ENCODE measurements at places on chromosomes 2 and 18.

- DNase-seq = no peak
Measured at GRCh38 chr18:44396550-44396949, 284.1 kb upstream of the SETBP1 start.

GRCh38 chr2:174004905-174005605, 39.9 kb upstream of the SP3 start:
- DNase-seq = no peak

GRCh38 chr2:232892843-232893242, 22.8 kb downstream of the SNORC start:
- DNase-seq = no peak

- no peak for DNase-seq
Measured at GRCh38 chr2:109009920-109010610, 21.0 kb upstream of the EDAR start.

GRCh38 chr2:168439536-168439935, 16.5 kb upstream of the CERS6 start:
- no peak for DNase-seq

DNA sequence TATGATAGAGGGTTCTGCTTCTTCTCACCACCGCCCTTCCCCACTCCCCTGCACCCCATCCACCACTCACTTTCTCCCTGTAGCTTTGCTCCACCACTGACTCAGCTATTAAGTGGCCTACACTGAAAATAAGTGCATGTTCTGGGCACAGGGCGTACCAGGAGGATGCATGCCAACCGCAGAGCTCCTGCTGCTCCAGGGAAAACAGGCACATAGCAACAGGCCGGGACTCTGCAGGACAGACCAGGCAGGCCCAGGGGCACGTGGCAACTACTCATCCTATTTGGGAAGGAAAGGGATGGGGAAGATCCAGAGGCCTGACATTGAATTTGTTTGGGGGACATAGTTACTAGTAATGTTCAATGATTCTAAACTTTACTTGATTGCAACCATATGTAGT, 28.4 kb downstream of the ARL4C start:
- no peak for DNase-seq

GRCh38 chr2:177174486-177174885, 38.1 kb upstream of the HNRNPA3 start:
- no peak for DNase-seq

- no peak for DNase-seq
Measured at GRCh38 chr2:109176928-109177327, 47.9 kb downstream of the SH3RF3 start.

DNA sequence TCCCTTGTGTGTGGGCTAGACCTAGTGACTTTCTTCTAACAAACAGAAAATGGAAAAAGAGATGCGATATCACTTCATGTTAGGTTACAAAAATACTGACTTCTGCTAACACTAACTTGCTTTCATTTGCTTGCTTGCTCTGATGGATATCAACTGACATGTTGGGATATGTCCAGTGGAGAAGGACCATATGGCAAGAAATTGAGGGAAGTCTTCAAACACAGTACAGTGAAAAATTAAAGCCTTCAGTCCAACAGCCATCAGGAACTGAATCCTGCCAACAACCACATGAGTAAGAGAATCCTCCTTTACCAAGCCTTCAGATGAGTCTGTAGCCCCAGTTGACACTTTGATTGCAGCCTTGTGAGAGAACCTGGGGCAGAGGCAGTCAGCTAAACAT, 143.9 kb downstream of the MAIP1 start:
- DNase-seq = no peak

DNA sequence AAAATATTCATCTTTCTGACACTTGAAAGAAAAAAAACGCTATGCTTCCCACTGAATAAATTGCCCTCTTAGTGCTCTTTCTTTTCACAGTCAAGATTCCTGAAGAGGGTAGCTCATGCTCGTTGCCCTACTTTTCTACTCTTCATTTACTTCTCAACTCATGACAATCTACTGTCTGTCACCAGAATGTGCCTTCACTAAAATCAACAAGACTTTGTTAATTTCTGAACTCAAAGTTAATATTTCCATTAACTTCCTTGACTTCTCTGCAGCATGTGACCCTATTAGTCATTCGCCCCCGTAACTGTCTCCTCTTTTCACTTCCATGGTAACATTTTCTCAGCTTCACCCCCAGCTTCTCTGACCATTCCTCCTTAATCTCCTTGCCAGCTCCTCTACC, 98.9 kb upstream of the MAPRE2 start:
- no peak for DNase-seq

GRCh38 chr2:135256531-135257260, 204.6 kb downstream of the RAB3GAP1 start:
- no peak for DNase-seq

DNA sequence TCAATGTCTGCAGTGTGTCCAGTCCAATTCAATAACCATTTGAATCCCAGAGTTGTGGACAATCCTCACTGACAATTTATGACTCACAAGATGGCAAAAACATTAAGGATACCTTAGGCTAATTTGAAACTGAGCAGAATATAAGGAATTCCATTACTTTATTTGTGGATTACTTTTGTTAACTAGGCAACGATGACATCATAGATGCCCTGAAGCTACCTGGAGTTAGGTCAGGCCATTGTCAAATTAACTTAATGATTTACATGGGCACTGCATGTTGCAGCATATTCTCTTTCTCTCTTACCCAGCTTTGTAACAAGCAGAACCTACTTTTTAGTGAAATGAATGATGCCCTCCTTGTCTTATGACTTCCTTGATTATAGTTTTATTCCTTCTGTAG, 100.0 kb upstream of the CDCA7 start:
- no peak for DNase-seq

DNA sequence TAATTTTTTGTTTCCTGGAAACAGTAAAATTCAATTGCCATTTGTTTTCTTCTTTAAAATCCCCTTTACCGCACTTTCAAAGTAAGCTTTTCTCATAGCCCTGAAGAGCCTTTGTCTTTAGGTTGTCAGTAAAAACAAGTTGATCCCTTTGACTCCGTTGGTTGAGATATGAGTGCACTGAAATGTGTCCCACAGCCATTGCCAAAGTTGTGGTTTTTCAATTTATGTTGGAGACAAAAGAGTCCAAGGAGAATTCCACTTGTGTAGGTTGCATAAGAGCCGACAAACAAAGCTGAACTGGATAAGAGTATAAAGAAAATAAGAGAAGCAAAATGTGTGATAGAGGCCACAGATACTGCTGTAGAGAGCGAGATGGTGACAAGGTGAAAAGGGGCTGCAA, 26.1 kb upstream of the HNMT start:
- no peak for DNase-seq

- DNase-seq = no peak
Measured at GRCh38 chr2:105769504-105769903, 24.8 kb downstream of the NCK2 start.

DNA sequence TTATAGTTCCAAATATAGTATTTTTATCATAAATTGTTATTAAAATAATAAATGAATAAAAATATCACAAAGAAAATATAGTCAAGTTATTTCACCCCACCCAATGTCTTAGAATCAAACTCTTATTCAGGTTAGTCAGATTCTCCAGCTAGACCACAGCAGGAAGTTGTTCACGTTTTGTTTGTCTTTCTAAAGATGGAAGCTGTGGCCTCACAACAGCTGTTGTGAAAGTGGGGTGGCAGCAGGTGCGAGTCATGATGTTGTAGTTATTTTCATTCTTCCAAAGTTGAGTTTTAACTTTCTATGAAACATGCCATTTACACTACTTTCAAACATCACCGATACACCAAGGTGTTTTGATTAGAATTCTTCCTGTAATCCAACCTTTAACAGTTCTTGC, 272.9 kb downstream of the SLC8A1 start:
- DNase-seq = no peak

DNA sequence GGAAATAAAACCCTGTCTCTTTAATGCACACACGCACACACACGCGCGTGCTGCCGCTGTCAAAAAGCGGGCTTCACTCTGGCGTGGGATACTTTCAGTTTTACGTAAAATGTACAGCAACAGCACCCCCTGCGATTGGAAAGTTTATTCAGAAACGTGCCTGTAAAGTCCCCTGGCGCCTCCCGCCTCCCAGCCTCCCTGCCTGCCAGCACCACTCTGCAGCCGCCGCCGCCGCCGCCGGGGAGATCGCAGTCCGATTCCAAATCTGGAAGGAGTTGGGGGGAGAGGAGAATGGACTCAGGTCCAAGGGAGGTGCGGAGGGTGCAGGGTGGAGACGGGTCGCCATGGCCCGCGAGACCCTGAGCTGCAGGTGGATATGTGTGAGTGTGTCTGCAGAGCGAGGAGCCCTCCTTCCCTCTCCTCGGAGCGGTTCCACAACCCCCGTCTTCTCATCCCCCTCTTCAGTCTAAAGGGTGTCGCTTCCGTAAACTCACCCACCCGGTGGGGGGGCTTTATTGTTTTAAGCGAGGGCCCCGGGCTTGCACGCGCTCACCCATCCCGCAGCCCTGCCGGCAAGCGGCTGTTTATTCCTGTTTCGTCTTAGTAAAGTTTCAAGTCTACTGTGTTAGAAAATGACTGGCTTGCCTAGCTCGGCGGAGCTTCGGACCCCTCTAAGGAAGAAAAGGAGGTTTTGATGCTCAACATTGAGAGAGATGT, 1.8 kb upstream of the BCL11A start:
- no peak for DNase-seq

DNA sequence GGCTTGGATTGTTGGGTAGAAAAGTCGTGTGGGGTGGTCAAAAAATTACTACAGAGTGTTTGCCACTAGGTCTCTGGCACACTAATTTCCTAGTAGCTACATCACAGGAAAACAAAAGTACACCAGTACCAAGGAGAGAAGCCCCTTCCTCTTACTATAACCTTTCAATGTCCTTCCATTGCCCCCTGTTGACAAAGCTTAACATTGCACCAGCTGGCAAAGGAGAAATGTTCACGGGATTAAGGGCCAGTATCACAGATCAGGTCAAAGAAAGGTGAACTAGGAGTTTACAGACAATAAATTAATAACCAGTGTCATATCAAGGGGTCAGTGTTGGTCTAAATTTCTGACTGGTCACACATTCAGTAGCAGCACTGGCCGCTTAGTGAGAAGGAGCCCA, 1139.6 kb upstream of the FAM98A start:
- DNase-seq = no peak

DNA sequence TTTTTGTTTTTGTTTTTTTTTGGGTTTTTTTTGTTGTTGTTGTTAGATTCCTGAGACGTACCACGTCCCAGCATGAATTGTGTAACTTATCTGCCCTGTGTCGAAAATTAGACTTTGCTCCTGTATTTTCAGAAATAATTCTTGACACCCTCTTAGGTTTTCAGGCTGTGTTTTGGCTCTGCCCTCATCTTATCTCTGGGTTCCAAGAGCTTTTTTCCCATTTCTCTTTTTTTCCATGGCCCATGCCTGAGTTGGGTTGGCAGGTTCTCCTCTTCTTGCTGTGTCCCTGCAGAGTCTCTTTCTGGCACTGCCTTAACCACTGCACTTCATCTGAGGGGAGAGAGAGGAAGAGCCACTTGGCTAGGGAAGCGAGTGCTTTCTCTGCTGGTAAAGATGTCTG, 42.4 kb downstream of the CTIF start:
- DNase-seq = no peak

GRCh38 chr2:105789745-105790460, 45.2 kb downstream of the NCK2 start:
- peak; percentile 43 for DNase-seq

GRCh38 chr2:9164112-9164608, 42.5 kb upstream of the ASAP2 start:
- DNase-seq = no peak

- DNase-seq = no peak
Measured at GRCh38 chr2:34731292-34731691, 1132.2 kb upstream of the FAM98A start.

DNA sequence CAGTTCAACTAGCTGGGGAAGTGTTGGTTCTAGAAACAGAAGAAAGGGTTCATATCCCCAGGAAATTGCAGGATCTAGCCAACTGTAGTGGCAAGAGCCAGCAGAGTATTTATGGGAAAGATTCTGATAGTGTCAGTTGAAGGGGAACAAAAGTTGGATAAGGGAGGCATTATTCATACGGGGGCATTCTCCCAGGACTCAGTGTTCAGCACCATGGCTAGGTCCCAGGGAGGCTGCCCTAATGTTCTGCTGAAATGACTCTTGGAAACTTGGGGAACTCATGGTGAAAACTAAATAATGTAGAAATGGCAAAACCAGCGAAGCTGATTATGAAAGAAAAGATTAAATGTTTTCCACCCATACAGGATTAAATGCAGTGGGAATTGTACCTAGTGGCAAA, 543.7 kb downstream of the TRIB2 start:
- no peak for DNase-seq

DNA sequence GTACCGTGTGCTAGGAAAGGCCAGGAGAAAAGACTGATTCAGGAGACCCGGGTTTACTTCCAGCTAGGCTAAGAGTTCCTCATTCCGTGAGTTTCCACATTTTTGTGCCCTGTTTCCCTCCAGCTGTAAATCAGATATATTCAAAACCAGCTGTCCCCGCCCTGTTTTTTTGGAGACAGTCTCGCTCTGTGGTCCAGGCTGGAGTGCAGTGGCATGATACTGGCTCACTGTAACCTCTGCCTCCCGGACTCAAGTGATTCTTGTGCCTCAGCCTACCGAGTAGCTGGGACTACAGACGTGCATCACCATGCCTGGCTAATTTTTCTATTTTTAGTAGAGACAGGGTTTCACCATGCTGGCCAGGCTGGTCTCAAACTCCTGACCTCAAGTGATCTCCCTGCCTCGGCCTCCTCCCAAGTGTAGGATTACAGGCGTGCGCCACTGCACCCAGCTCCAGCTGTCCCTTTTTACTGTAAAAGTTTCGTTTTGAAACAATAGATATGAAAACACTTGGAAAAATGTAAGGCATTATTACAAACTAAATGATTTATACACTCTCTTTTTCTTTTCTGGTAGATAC, 112.8 kb upstream of the SEC11C start:
- DNase-seq = no peak

- no peak for DNase-seq
Measured at GRCh38 chr2:230348787-230349186, 21.8 kb downstream of the SP140L start.
